ENCODE measurements at places on chromosomes 3 and 15.

DNA sequence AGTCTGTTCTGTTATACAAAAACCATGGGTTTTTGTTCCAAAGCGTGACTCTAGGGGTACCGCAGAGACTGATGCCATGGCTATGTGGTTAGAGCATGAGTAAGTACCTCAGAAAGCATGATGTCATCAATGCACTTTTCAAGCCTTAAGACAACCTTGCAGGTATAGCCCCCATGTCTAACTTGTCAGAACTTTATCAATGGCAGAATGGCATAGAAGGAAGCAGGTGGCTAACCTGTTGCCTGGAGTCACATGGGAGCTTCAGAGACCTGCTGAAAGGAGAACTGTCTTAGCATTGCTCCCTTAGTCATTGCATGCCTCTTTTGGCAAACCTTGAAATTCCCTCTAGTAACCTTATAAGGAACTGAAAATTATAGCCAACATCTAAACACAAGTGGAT is 52.5 kb downstream of the EOMES start:
- DNase-seq, result no peak

- DNase-seq, result no peak
These were observed 54.9 kb upstream of the TMEM108 start for GRCh38 chr3:132983143-132983770.

DNA sequence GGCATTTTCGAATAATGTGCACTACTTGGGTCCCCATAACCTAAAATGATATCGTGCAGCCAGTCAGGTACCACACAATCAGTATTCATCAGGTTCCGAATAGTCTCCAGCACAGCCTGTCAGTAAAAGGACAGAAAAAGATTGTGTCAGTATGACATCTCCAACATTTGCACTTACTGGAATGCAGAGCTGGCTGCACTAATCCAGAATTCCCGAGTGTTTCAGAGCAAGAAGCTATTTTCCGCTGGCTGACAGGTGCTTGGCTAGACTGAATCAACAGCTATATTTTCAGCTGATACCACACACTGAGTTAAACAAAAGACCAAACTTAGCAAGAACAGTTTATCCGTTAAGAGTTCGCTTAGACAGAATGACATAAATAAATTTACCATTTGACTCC is 68.8 kb downstream of the AQR start:
- no peak for DNase-seq

GRCh38 chr3:63051920-63052319 is 176.7 kb upstream of the CADPS start:
- peak; percentile 81 for DNase-seq

DNA sequence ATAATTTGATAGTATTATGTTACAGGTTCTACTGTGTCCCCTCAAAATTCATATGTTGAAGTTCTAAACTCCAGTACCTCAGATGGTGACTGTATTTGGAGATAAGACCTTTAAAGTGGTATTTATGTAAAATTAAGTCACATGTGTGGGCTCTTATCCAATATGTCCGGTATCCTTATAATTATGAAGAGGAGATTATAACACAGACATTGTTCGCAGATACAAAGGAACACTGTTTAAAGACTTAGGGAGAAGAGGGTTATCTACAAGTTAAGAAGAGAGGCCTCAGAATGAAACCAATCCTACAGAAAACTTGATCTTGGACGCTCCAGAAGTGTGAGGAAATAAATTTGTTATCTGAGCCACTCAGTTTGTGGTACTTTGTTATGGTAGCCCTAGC is 50.9 kb downstream of the DPH6 start:
- no peak for DNase-seq

DNA sequence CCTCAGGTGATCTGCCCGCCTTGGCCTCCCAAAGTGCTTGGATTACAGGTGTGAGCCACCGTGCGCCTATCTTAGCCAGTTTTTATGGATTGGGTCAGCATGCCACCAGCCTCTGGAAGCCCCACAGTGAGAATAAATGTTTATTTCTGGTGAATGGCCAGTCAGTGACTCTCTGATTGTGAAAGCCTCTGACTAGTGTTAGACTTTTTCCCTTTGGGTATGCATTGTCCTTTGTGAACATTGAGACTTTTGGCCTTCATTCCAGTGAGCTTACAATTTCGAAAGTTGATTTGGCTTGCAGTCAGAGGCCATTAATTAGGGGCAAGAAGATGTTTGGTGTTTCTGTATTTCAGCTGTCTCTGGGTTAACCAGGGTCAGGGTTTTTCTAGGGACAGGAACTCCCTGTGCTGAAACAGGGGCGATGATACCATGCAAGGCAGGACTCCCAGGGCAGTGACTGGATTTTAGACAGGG is 274.5 kb upstream of the C2CD4B start:
- peak; percentile 83 for DNase-seq

- no peak for DNase-seq
These were observed 276.0 kb upstream of the TTC14 start for GRCh38 chr3:180325958-180326357.
